ENCODE measurements at places on chromosomes 2 and 18.

GRCh38 chr18:58348517-58348916 lies 280.4 kb downstream of the ALPK2 start:
- no peak for DNase-seq

- DNase-seq, result no peak
These were observed 215.3 kb downstream of the SH3RF3 start for GRCh38 chr2:109344270-109344805.

GRCh38 chr2:142286618-142287017 lies 155.8 kb upstream of the LRP1B start:
- no peak for DNase-seq

GRCh38 chr18:8252371-8252770 lies 356.9 kb upstream of the RAB12 start:
- no peak for DNase-seq

GRCh38 chr2:101371636-101372035 lies 15.7 kb downstream of the CREG2 start:
- DNase-seq, result no peak

DNA sequence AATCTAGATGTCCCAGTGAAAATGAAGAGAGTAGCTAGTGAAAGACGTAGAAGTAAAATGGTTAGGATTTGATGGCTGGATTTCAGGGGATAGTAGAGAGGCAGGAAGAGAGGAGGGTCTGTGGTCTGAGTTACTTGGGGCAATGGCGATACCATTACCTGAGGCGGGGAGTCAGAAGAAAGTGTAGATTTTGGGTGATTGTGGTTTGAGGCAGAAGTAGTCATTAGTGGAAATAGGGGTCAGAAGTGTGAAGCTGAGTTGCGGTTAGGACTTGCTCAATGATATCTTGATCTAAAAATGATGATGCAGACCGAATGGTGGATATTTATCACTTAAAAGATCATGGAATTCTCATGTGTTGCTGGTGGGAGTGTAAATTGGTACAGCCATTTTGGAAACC lies 41.0 kb downstream of the CEP192 start:
- no peak for DNase-seq

DNA sequence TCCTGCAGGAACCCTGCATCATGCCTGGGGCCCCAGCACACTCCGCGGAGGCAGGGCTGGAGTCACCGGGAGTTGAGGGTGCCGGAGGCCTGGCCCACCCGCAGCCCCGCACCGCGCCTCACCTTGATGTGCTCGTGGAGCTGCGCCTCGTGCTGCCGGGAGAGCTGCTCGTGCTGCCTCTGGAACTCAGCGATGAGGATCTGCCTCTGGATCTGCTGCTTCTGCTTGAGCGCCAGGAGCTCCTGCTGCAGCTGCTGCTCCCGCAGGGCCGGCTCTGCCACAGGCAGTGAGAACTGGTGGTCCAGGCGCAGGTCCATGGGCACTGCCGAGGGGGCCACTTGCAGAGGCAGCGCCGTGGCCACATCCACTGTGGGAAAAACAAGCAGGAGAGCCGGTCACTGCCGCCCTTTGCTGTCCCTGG lies 211.1 kb downstream of the HDAC4 start:
- no peak for DNase-seq

DNA sequence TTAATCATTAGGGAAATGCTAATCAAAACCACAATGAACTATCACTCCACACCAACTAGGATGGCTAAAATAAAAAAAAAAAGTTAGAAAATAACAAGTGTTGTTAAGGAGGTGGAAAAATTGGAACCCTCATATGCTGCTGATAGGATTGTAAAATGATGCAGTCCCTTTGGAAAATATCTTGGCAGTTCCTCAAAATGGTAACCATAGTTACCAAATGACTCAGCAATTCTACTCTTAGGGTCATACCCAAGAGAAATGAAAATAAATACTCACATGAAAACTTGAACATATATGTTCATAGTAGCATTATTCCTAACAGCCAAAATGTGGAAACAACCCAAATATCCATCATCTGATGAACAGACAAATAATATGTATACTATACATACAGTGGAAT lies 15.7 kb upstream of the ACVR2A start:
- DNase-seq, result no peak

GRCh38 chr18:6719098-6719846 lies 10.2 kb upstream of the ARHGAP28 start:
- DNase-seq, result no peak

DNA sequence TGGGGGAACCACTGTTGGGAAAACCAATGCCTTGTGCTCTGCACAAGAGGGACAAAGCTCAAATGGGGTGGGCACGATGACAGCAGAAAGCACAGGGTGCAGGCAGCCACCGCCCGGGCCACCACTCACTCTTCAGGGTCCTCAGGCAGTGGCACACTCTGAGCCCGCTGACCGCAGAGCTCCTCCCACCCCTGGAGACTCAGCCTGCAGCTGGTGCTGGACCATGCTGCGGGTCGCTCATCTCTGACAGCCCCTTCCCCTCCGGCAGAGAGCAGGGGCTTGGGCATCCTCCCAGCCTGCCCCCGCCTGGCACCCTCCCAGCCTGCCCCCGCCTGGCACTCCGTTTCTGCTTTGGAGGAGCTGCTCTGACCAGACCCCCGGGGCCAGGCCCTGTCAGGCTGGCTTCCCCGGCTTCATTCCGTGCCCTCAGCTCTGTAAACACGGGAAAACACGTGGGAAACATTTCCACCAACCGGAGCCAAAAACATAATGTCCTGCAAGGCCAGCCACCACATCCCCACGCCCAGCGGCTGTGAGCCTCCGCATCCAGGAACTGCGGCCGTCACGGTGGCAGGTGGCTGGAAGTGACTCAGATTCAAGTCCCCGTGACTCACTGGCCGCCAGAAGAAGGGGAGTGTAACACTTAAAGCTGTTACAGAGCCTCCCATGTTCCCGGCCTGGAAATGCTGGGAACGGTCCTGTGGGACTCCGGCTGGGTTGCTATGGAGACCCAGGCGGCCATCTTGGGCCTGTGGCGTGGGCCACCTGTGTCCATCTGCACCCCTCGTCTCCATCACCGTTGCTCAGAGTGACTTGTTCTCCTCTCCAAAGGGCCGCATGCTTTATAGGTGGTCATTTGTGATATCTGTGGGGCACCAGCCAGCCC lies 6.8 kb upstream of the SNED1 start:
- no peak for DNase-seq

DNA sequence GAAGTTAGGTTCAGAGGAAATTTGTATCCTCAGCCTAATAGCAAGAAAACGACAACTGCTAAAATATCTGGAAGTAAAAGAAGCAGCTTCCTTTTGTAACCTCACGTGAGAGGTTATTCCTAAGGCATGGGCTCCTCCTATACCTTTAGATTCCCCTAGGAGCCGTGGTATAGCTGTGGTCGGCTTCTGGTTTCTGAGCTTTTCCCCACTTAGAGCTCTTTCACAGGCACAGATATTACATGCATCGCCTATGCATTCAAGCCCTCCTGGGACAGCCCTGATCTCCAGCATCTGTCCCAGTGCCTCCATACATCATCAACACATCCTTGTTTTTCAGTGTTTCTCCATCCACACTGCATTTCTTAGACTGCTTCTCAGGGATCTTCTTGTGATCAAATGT lies 289.0 kb downstream of the ALPK2 start:
- DNase-seq, result no peak

DNA sequence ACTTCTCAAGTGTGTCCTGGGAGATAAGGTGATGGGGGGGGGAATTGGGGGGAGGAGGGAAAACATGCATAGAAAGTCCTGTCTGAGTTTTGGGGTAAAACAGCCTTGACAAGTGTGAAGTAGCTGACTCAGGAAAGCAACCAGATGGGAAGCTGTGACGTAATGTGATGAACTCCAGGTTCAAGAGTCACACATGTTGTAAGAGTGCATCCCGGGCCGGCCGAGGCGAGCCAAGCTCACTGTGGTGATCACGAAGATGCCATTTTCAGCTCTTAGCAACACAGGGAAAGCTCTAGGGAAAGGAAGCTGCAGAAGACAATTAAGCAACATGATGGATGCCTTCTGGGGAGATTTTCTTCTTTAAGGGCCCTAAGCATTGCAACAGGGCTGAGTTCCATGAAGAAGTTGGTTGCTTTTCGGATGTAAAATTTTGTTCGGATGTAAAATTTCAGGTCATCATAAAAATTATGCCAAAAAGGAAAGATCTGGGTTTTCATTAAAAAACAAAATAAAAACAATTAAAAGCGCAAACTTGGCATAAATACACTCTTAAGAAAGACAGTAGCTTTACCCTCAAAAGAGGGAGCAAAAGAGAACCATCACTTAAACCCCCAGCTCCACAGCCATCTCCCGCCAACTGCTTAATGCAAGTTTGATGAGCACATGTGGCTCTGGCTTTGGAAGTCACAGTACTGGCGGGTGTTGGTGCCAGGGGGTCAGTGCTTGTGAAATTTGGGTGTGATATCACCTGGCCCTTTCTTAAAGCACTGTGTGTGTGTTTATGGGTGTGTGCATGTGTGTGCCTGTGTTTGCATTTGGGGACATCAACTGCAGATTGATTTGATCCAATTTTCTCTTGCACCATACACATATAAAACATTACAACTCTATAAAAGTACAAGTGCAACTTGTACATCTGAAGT lies 19.1 kb downstream of the SERTAD2 start:
- DNase-seq, result no peak

DNA sequence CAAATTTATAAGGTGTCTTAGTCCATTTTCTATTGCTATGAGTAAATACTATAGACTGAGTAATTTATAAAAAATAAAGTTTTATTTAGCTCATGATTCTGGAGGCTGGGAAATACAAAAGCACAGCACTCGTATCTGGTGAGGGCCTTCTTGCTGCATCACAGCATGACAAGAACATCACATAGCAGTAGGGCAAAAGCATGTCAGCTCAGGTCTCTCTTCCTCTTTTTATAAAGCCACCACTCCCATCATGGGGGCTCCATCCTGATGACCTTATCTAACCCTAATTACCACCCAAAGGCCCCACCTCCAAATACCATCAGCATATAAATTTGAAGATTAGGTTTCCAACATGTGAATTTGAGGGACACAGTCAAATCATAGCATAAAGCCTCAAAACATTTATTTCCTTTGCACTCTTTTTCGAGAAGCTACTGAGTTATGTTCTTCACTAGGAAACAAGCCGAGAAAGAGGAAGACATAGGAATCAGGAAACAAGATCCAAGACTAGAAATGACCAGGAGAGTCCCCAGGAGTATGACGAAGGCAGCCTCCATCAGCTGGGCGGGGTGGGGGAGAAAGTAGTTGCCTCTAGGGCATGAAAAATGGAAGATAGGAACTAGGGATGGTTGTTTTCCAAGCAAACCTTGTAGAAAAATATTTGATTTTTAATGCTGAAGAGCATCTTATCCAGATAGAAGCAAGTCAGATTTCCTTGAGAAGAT lies 24.1 kb upstream of the NABP1 start:
- no peak for DNase-seq

DNA sequence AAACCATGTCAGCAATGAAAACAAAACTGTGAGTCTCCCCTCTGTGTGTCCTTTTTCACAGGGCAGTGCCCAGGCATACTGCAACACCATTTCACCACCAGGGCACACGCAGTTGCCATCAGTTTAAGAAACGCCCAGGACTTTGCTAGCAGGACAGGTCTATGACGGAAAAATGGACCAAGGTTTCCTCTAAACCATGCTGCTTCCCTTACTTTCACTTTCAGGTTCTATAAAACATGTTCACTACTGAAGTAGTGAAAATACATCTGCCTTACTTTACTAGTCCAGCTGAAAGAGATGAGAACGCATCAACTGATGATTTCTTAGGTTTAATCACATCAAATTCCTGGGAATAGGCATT lies 110.5 kb downstream of the TCF4 start:
- DNase-seq, result no peak

GRCh38 chr18:23992089-23992940 lies 22.2 kb upstream of the TTC39C start:
- DNase-seq, result peak; percentile 76

DNA sequence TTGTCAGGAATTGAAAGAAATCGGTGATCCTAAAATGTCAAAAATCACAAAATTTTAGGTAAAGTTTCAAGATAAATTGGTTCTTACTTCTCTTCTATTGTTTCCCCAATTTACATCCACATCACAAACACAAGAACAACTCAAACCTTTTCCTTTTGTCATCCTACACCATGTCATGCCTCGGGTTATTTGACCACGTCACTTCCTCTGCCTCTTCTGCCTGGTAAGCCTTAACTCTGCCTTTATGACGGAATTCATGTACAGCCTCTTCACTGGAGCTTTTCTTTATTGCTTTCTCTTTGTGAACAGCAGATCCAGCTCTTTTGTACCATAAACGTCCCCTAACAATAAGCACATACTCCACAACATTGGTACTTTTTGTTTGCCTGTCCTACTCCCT lies 258.0 kb downstream of the DPP10 start:
- no peak for DNase-seq

- no peak for DNase-seq
These were observed 100.9 kb upstream of the TNP1 start for GRCh38 chr2:216960671-216961268.

- no peak for DNase-seq
These were observed 18.1 kb upstream of the RANBP2 start for GRCh38 chr2:108701208-108701607.

- no peak for DNase-seq
These were observed 45.4 kb upstream of the DLX2 start for GRCh38 chr2:172147944-172148650.

GRCh38 chr2:45938649-45939511 lies 287.4 kb downstream of the PRKCE start:
- DNase-seq, result no peak

GRCh38 chr2:143719406-143719805 lies 590.2 kb downstream of the ARHGAP15 start:
- no peak for DNase-seq
